Stimulated activated CD8-positive, alpha-beta memory T cell treated with anti-CD3 and anti-CD28 coated beads, Interleukin-4, amount 100 ng/mL, for 4 hours (primary cell): ENCODE measurements at places on chromosomes 6 and 20.

DNA sequence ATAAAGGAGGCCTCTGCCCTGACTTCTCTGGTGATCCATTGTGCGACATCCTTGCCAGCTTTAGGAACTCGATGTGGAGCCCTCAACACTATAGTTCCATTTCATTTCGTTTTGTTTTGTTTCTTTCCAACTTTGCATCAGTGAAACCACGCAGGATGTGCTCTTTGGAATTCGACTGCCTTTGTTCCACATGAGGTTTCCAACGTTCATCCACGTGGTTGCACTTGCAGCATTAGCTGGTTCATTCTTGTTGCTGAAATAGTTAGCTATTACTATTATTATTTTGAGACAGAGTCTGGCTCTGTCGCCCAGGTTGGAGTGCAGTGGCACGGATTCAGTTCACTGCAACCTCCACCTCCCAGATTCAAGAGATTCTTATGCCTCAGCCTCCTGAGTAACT, 61.3 kb upstream of the ZNFX1 start:
- DNase-seq = no peak

DNA sequence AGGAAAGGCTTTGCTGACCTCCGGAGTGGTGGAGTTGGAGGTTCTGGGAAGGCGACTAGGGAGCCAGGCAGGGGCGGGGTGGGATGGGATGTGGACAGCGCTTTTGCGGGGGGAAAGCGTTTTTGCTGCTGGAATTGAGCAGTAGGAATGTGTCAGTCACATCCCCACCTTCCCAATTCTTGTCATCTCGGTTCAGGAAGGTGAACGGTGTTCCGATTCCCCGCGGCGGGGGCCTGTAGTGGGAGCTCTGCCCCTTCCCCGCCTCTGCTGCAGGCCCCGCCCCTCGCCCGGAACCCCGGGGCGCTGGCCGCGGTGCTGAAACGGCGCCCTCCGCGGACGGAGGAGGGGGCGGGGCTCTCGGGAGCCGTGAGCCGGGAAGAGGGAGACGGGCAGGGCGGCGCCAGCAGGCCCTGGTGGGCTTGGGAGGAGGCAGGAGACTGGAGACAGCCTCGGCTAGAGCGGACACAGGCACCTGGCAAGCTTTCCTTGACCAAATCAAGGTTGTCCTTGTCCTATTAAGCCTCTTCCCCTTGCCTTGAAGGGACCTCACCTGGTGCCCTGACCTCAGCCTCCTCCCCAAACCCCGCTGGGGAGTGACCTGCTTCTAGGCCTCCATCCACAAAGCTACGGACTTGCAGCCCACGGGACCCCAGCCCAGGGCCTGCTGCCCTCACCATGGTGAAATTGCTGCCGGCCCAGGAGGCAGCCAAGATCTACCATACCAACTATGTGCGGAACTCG, at the start of gene LHFPL5:
TSS of gene LHFPL5 (plus strand) at position 357 of the 741 bp plus-strand sequence. CDS start at position 676, 319 bp downstream.
- DNase-seq = no peak

DNA sequence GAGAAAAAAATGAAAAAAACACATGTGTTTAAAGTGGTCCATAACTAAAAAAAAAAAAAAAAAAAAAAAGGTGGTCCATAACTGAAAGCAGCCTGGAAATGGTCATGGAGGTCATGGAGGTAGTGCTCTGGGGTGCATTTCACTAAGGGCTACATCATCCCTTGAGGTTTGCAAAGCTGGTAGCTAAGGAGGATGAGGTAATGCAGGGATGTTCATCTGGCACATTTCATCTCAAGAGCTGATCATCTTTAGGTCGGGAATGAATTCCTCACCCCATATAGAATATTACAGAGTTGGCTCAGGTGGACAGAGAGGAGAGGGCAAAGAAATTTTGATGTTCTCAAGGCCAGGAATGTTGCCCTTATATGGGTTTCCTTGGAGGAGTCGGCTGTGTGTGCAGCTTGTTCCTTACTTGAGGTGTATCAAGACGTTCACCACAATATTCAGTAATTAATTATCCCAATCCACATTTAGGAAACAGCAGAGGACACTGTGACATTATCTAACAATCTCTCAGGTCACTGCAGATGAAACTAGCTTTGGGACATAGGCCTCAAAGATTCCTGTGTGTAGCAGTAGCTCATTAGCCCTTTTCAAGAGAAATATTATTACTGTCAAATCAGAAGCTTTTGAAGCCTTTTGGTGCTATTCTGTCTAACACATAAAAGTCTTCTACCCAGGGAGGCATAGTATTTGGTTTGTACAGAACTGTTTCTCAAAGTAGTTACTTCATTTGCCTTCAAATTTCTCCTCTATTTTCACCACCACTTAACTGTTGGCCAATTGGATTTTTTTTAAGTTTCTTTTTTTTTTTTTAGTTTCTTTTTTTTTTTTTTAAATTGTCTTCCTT, 46.8 kb downstream of the CYP24A1 start:
- no peak for DNase-seq

GRCh38 chr6:47700596-47700995, 2.2 kb downstream of the ADGRF4 start:
- DNase-seq = no peak

GRCh38 chr20:20393207-20394120, 25.6 kb downstream of the INSM1 start:
- DNase-seq = no peak

GRCh38 chr6:127343809-127344659, 625 bp upstream of the ECHDC1 start:
- no peak for DNase-seq

DNA sequence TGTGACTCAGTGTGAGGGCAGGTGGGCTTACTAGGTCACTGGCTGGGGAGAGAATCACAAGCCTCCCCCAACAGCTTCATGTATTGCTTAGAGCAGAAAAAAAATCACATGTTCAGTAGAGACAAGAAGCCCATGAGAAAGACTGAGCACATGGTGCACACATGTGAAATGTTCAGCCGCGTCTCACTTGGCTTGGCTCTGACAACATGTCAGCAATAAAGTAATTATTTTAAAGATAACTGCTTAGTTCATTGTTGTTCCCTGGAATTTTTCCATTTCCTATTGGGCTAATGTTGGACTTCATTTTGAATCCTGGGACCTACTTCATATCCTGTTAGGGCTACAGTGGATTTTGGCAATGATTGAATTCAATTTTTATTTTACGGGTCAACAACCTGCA, 222.6 kb downstream of the C6orf118 start:
- no peak for DNase-seq

GRCh38 chr6:94751641-94752329, 825.5 kb upstream of the MANEA start:
- DNase-seq = no peak

- no peak for DNase-seq
Measured at GRCh38 chr6:24469811-24470210, 19.6 kb downstream of the GPLD1 start.

- no peak for DNase-seq
Measured at GRCh38 chr6:106728296-106728870, 99.0 kb downstream of the QRSL1 start.

DNA sequence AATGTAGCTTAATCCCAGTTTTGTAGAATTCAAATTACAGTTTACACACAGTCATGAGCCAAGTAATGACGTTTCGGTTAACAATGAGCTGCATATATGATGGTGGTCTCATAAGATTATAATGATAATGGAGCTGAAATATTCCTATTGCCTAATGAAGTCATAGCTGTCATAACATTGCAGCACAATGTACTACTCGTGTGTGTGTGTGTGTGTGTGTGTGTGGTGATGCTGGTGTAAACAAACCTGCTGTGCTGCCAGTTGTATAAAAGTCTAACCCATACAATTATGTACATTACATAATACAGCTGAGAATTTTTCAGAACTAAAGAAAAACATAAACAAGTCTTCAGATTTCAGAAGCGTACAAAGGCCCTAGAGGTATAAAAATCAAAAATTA, 66.7 kb upstream of the ARID1B start:
- DNase-seq = no peak

- DNase-seq = no peak
Measured at GRCh38 chr6:12715437-12715836, 1.1 kb upstream of the PHACTR1 start.

DNA sequence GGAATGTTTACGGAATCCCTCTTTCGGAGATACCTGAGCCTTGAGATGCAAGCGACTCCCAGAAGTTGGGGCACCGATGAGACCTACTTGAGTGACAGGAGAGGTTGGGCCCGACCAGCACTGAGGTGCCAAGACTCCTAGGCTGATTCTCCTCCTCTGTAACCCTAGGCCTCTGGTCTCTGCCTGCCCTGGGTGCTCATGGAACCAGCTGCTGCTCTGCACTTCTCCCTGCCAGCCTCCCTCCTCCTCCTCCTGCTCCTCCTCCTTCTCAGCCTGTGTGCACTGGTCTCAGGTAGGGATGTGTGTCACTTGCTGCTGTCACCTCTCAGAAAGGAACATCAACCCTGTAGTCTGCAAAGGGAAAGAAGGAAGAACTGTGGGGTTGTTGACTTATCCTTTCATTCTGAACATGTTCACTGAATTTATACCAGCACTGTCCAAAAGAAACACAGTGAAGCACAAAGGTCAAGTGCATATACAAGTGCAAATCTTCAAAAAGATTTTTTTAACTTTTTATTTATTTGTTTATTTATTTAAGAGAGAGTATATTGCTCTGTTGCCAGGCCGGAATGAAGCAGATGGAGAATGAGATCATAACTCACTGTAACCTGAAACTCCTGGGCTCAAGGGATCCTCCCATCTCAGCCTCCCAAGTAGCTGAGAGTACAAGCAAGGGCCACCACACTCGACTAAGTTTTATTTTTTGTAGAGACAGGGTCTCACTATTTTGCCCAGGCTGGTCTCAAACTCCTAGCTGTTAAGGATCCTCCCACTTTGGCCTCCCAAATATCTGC, 913 bp downstream of the BTN2A2 start:
- DNase-seq = no peak

DNA sequence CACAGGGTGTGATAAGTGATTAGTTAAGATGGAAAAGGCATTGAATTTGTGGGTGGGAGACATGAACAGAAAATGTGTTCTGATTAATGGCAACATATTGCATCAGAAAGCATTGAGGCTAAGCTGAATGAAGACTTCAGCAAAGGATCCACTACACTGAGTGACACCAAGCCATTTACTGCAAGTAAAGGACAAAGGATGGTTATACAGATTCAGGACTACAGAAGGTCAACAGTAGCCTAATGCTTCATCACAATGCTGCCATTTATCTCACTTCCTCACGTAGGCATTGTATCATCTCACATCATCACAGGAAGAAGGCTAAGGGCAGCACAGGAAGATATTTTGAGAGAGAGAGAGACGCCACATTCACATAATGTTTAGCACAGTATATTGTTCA, 398.2 kb downstream of the COL12A1 start:
- no peak for DNase-seq

DNA sequence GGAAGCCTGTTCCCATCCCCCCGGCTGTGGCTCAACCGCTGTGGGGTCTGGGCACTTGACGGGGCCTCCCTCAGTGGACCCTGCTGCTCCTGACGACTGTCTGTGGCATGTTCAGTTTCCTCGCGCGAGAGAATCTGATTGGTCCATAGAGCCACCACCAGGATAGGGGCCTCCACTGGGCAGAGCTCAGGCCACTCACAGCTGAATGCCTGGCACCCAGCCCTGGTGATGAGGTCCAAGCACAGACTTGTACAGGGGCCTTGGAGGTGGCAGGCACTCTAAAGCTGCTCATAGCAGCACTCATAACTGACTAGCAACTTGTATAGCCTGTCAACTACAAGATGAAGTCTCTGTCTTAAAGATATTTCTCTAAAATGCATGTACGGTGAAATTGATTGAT, 368.1 kb downstream of the NRN1 start:
- no peak for DNase-seq

GRCh38 chr20:59835057-59835447, 98.4 kb downstream of the SYCP2 start:
- DNase-seq = no peak

- DNase-seq = no peak
Measured at GRCh38 chr20:1625083-1625690, 5.4 kb upstream of the SIRPB1 start.

DNA sequence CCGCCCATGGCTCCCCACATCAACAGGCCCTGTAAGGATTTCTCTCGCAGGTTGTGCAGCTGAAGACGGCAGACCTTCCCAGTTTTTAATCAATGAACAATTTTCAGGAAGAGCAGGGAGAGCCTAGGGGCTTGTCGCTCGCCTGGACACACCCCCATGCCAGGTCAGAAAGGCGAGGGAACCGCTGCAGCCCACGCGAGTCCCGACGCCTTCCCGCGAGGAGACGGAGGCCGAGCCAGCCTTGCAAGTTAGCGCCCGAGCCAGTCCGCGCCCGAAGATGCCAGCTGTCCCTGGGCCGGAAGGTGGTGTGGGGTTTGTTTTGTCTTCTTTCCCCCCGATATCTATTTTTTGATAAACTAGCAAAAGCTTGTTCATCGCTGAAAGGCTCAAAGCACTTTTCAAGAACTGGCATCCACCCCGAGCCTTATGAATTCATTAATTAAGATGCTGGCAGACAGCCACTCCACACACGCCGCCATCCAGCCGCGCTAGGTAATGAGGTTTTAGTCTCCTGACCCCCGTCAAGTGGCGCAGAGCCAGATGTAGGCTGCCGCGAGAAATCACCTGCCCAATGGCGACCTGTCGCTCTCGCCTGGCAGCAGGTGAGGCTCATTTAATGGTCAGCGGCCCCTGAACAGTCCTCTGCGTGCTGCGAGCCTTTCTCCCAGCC, 6.6 kb downstream of the CCDC167 start:
- no peak for DNase-seq

DNA sequence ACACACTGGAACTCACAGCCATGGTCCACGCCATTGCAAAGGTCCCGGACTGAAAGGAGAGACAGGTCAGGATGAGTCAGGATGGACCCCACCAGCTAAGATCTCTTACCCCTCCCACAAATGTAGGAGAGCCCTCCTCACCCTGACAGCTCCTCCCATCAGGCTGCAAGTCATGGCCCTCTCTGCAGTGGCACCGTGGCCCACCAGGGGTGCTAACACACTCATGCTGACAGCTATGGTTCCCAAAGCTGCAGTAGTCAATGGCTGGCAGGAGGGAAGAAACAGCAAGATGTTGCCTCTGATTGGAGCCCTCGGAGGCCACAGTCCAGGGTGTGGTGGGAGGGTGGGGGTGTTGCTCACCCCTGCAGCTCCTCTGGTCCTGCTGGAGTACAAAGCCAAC, 5.7 kb upstream of the RBPJL start:
- DNase-seq = no peak

DNA sequence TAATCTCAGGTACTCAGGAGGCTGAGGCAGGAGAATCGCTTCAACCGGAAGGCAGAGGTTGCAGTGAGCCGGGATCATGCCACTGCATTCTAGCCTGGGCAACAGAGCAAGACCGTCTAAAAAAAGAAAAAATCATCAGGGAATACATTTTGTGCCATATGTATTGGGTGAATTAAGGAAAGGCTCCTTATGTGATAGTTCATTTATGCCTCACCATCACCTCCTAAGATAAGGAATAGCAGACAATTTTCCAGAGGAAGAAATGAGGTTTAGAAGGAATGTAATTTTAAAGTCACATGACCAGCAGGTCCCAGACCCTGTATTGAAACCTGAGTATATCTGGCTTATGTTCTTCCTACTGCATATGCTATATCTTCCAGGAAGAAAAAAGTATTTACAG, 93.9 kb upstream of the FOXC1 start:
- no peak for DNase-seq

DNA sequence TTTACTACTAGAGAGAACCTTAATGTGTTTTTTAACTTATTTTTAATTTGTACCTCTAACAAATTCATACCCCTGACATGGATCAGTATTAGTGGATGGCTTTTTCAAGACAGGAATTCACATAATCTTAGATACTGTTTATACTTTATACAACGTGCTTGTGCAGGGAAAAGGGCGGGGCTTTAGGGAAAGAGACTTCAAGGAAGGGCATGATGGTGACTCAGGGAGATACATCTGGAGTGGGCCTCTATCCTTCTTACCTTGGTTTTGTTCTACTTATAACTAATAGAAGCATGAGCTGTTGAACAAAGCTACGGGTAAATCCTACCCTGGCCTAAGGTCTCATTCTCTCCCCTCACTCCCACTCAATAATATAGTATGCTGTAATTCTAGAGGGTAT, 160.8 kb downstream of the C6orf58 start:
- DNase-seq = no peak
